SK-N-MC (cell line): ENCODE measurements at places on chromosomes 16 and 17.

- no peak for DNase-seq
Observed at GRCh38 chr17:60149691-60150582, at the start of gene CA4. Gene CA4, plus strand, starts transcription at chr17:60149973. Its CDS starts 62 bp downstream, at chr17:60150035.

- DNase-seq, result no peak
Observed at GRCh38 chr17:80031691-80032430, 3.8 kb downstream of the TBC1D16 start.

DNA sequence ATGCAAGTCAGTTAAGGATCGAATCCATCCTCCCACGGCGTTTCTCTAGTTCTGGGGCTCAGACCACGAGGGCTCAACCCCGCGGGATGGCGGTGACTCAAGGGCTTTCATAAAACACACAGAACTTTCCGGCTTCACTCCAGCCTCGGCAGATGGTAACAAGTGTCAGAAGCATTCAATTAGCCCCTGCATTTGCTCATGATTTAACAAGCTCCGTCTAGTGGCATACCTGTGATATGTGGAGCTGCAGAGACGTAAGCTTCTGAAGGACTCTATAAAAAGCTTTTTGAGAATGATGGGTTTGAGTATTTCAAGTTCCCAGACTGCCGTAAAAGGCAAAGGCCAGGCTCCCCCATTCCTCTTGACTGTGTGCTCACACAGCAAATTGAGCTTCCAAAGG is 91.3 kb upstream of the SEC14L1 start:
- no peak for DNase-seq

- DNase-seq, result no peak
Observed at GRCh38 chr17:11871773-11872172, 125.5 kb downstream of the ZNF18 start.

DNA sequence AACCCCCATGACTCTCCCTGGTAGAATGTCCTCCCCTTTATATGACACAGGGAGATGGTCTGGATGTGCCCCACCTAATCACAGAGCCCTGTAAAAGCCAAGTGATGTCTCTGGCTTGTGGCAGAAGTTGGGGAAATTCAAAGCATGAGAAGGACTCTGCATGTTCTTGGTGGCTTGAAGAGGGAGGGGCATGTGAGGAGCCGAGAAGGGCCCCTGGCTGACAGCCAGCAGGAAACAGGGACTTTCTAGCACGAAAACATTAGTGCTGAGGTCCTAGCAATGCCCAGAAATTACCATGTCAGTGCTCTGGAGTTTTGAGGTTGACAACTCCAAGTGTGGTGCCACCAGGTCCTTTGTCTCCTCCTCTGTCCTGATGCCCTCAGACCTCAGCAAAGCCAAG is 75.9 kb downstream of the USP22 start:
- DNase-seq, result no peak

DNA sequence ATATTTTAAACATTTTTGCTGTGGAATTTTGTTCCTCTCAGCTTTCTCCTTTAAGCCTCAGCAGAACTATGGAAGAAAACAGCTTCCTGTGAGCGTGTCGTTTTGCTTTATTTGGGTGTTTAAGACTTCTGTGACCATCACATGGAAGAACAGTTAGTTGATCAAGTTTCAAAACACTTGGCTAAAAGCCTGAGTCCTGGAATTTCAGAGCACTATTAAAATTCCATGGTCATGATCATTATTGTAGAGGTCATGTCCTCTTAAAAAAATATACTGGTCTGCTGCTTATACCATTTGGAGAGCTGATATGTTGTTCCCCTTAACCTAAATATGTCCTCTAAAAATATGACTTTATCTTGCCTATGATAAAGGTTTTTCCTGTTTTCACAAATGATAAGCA is 12.6 kb upstream of the CDR2 start:
- DNase-seq, result no peak

- DNase-seq, result no peak
Observed at GRCh38 chr16:58201163-58201562, 3.3 kb upstream of the CSNK2A2 start.

DNA sequence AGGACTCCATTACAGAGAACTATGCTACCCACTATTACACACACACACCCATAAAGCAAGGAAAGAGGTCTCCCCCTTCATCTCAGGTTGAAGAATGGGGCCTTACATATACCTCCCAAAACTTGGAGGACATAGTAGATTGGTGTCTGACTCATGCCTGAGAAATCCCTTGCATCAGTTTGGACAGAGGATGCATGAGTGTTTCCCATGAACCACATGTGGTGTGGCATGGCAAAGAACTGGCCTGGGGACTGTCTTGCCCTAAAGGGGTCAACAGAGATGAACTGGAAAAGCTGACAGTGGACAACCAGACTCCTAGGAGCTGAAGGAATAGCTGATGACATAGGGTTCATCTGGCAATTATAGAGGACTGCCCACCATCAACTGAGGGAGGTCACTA is 54.0 kb downstream of the DYNLRB2 start:
- DNase-seq, result no peak

GRCh38 chr17:35287286-35287811 is 44.5 kb downstream of the SLFN5 start:
- no peak for DNase-seq

DNA sequence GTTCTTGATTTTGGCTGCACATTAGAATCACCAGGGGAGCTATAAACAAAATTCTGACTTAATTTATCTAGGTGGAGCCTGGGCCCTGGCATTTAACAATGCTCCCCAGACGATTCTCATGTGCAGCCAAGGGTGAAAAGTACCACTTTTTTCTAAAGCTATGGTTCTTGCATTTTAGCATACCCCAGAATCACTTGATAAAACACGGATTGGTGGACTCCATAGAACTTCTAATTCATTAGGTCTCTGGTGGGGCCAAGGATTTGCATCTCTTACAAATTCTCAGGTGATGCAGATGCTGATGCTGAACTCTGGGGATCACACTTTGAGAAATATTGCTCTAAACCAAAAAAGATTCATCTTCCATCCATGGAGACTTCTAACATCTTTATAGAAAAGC is 74.5 kb downstream of the RPGRIP1L start:
- DNase-seq, result no peak

DNA sequence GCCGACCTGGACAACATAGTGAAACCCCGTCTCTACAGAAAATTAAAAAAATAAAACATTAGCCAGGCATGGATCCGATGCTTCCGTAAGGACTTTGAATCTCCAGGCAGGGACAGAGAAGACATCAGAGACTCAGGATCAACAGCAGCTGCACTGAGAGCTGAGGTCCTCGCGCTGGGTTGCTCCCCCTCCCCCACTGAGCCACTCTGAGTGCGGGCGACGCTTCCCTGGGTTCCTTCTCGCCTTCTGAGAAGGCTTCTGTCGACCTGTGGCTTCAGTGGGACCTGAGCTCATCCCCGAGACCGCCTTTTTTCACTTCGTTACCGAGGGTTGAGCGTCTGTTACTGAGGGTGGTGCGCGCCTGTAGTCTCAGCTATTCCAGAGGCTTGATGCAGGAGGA is 20.4 kb downstream of the ACTG1 start:
- no peak for DNase-seq

DNA sequence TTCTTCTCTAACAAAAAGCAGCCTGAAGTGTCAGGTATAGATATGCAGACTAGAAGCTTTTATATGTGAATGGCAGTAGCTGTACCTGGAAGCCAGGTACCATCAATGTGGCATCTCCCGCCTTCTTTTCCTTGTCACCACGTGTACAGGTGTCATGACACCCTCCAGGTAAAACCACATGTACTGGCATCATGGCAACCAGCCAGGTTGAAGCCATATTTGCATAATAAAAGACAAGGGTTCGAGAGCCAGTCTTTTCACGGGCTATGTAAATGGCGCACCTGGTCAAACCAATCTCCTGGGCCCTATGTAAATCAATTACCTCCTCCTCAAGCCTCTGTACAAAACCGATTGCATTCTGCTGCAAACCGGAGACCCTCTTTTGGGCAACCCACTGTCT is 541.3 kb downstream of the CDH11 start:
- DNase-seq, result no peak

DNA sequence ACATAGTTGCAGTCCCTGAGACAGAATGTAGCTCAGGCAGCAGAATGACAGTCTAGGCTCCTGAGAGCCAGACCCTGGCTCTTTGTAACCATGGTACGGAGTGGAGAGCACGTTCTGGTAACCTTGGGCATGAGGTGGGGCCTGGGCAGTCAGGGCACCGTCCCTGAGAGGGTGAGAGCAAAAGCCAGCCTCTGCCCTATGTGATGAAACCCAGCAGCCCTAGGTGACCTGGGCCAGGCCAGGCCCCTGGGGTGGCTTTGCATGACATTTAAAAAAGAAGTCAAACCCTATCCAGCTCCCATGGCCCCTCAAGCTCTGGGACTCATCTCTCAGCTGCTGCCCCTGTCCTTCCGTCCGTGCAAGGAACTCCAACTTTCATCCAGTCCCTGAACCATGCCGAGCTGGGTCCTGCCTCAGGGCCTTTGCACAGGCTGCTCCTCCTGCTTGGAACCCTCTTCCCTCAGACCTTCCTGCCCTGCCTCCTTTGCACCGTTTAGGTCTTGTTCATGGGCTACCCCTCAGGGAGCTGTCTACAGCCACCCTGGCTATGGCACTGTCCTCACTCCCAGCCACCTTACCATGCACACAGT is 188.6 kb downstream of the NTN1 start:
- DNase-seq, result no peak

DNA sequence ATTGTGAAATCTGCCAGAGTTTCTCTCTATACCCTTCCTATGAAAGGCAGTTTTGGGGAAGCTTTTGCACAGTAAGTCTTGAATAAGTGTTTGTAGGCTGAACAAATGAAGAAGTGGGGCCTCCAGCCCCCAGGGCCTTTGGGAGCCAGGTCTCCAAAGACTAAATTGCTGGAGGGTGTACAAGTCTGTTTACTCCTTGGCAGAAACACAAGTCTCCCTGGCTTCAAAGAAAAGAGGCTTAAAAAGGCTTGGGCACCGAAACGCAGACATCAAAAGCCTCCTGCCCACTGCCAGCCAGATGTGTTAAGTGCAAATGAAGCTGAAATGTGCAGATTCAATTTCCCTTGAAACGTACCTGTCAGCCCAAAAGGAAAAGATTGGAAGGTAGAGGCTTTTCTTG is 146.3 kb downstream of the TMEM132E start:
- DNase-seq, result no peak

DNA sequence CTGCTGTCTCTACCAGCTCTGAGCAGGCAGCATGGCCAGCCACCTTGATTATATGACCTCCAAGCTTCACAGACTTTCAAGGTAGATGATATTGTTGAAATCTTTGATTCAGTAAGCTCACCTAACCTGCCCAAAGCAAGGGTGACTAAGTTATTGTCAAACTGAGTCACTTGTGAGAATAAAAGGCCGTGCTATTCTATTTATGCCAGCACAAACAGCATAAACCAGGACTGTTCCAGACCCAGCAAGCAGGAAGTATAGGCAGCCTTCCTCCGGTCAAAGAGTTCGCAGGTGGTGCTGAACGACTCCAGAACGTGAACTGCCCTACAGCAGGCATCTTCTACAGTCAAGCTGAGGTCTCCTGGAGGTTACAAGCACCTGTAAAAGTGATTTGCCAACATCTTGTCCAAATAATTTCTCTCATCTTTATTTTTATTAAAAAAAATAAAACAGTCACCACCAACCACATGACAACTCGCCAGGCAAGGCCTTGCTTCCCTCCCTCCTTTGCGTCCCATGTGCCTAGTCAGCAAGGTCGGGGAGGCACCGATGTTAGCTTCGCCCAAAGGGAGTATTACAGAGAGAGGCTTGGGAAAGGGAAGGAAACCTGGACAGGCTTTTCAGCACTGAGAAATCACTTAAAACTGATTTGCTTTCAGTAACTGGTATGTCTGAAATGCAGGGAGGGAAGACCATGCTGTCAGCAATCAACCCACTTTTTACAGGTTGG is 10.8 kb downstream of the ARL2BP start:
- DNase-seq, result no peak

GRCh38 chr16:85736921-85737320 is 14.0 kb downstream of the C16orf74 start:
- DNase-seq, result no peak

DNA sequence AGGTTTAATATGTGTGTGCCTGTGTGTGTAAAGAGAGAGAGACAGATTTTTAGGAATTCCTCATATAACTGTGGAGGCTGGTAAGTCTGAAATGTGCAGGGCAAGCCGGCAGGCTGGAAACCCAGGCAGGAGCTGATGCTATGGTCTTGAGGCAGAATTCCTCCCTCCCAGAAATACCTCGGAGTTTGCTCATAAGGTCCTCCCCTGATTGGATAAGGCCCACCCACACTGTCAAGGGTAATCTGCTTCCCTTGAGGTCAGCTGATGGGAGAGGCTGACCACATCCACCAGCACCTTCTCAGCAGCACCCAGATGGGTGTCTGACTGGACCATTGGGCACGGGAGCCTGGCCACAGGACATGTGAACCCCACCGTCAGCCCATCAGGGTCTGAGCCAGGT is 42.4 kb downstream of the C16orf95 start:
- no peak for DNase-seq

GRCh38 chr17:19369107-19369778 is 6.7 kb upstream of the B9D1 start:
- DNase-seq, result no peak

GRCh38 chr17:9016941-9017552 is 4.3 kb upstream of the NTN1 start:
- DNase-seq, result no peak

- DNase-seq, result no peak
Observed at GRCh38 chr16:83110269-83110668, 483.5 kb downstream of the CDH13 start.

GRCh38 chr17:66717641-66718058 is 117.3 kb upstream of the CACNG5 start:
- DNase-seq, result no peak

- DNase-seq, result no peak
Observed at GRCh38 chr16:75497558-75497957, 2.3 kb upstream of the CHST6 start.

DNA sequence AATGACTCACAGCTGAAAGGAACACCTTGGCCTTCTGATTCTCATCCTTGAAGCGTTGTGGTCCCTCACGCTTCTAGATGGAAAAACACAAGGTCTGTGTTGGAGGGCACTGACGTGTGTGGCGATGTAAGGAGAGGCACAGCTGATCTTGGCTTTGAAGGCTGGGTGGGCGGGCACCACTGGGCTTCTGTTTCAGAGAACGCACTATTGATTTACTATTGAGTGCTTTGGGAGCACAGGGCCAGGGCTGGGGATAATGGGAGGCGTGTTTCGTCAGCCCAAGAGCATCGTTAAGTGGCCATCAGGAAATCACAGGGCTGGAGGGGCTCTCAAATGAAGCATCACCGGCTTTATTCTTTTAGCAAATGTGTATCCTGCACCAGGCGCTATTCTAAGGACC is 70.7 kb downstream of the CMIP start:
- no peak for DNase-seq

GRCh38 chr17:40309949-40310510 is 1.1 kb downstream of the RARA start:
- DNase-seq, result no peak

GRCh38 chr17:7263801-7264078 is 1.5 kb upstream of the CLDN7 start:
- DNase-seq, result no peak

- DNase-seq, result no peak
Observed at GRCh38 chr17:63941162-63941561, 9.0 kb upstream of the CD79B start.

- DNase-seq, result no peak
Observed at GRCh38 chr16:10750793-10751192, 7.2 kb downstream of the NUBP1 start.
